ENCODE measurements at places on chromosomes 11 and 22.

DNA sequence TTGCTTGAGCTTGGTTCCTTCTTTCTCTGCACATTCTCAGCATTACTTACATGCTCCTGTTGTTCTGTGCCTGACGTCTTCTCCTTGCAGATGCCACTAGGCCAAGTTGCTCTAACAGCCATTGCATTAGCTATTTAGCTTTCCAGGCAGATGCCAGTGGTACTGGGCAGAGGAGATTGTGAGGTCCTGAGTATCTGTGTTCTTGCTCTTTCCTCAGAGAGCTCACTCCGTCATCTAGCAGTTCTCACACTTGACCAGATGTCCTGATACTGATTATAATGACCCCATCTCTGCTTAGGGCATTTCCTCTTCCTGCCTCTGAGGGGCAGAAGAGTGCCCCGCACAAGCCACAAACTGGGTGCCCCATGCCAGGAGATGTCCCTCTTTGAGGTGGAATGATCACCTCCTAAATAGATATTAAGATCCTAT, 30.7 kb downstream of the ARHGAP1 start:
- DNase-seq = peak; percentile 49

GRCh38 chr11:46015941-46016340, 93.5 kb downstream of the LARGE2 start:
- no peak for DNase-seq

DNA sequence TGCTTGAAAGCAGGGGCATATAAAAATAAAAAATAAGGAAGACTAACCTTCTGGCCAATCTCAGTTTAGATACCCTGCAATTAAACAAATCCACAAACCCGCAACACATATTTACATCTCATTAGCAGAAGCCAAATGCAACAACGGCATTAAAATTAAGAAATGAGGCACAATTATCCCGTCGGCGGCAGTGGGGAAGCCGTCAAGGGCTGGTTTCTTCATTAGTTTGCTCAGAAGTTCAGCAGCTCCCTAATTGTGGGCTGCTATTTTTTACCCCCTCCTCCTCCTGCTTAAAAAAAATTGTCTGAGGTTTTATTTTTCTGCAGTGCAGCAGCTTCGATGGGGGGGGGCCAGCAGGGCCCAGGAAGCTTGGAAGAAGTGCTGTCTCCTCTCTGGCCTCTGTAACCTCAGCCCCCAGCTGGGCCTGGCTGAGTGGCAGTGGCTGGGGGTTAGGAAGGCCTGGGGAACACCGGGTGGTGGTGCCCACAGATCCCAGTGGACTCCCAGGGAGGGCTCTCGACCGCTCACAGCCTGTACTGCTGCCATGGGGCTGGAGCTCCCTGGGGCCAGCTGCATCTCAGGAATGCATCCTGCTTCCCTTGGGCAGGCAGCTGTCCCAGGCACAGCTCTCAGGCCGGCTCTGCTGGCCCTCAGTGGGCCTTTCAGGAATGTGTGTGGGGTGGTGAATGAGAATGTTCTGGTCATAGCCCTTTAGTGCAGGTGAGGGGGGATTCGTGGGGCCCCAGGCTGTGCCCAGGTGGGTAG, 148.7 kb upstream of the B3GAT1 start:
- no peak for DNase-seq

DNA sequence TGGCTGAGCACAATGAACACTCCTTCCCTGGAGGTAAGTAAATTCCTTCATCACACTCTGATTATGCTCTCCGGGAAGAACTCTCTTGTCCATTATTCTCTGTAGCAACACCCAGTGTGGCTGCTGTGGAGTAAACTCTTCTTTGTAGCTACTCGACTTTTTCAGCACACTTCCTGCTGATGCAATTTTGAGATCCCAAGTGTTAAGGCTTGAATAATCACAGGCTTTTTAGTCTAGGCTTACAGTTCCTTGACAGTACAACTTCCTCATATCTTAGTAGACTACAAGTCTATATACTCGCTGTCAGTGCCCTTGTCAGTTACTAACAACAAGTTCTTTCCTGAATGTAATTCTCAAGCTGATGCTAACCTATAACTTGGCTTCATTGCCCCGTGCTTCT, 301.8 kb upstream of the API5 start:
- no peak for DNase-seq

DNA sequence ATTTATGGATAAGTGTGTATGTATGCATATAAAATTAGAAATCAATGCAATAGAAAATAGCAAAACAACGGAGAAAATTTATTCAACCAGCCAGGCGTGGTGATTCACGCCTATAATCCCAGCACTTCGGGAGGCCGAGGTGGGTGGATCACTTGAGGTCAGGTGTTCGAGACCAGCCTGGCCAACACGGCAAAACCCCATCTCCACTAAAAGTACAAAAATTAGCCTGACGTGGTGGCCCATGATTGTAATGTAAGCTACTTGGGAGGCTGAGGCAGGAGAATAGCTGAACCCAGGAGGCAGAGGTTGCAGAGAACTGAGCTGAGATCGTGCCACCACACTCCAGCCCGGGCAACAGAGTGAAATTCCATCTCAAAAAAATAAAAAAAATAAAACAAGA, 5.5 kb downstream of the KRTAP5-6 start:
- no peak for DNase-seq
